ENCODE measurements at places on chromosomes 11 and 22.

DNA sequence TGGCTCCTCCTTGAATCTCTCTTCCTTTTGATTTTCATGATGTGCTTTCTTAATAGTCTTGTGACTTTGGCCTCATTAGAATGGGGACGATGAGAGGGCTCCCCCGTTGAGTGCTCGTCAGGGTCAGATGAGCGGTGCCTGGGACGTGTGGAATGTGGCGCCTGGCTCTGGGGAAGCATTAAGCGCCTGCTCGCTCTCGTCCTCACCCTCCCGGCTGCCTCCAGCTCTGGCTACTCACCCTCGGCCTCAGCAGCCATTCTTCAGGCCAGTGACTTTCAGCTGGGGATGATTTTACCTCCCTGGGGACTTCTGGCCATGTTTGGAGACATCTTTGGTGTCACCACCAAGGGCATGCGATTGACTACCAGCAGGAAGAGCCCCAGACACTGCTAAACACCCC is 69.7 kb downstream of the RPS6KA4 start:
- no peaks in the 10 kb centered on the region for H3K36me3 ChIP-seq
- H3K27me3 ChIP-seq = peaks cover 75% of the 10 kb centered on the region
- no peak for DNase-seq
- H3K4me3 ChIP-seq = no peak overlapping the region
- H3K4me1 ChIP-seq = no peaks in the 10 kb centered on the region

DNA sequence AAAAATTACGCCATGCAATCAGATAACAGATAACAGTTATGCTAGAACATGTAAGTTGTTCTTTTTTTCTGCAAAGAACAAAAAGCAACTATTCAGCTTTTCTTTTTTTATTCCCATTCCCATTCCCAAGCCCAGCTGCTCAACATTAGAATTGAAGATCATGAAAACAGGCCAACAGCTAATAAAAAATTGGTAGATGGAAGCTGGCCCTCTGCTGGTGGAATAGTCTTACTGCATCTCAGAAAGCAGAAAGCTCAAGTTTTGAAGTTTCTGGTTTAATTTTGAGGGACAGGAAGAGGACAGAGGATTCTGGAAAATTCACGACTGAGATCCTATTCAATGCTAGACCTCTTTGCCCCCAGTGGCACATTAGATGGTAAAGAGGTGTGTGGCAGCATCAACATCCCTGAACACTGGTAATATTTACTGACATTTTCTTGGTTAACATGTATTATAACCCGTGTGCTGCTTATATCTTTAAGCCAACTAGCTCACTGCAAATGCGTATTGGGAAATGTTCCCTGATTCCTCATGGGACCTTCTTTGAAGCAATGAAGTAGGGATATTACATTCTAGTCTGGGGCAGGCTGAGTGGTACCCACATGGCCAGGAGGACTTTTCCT is 591.2 kb downstream of the OPCML start:
- H3K4me1 ChIP-seq = no peaks in the 10 kb centered on the region
- no peak overlapping the region for H3K4me3 ChIP-seq

DNA sequence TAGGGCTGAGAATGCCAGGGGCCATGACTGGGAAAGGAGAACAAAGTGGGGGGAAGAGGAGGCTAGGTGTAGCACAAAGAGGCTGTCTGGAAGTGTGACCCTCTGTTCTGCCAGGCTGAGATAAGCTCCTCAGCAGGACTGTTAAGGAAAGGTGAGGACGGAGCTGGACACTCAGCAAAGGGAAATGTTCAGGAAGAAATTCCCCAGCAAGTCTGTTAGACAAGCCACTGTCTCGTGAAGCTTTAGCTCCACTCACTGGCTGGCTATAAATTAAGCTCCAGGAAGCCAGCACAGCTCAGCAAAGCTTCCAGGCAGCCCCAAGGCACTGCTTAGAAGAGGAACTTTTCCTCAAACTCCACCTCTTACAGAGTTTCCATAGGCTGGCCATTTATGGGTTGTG is 181.2 kb upstream of the API5 start:
- no peak overlapping the region for H3K27ac ChIP-seq
- no peaks in the 10 kb centered on the region for H3K4me1 ChIP-seq
- DNase-seq = no peak
- no peak overlapping the region for H3K4me3 ChIP-seq

DNA sequence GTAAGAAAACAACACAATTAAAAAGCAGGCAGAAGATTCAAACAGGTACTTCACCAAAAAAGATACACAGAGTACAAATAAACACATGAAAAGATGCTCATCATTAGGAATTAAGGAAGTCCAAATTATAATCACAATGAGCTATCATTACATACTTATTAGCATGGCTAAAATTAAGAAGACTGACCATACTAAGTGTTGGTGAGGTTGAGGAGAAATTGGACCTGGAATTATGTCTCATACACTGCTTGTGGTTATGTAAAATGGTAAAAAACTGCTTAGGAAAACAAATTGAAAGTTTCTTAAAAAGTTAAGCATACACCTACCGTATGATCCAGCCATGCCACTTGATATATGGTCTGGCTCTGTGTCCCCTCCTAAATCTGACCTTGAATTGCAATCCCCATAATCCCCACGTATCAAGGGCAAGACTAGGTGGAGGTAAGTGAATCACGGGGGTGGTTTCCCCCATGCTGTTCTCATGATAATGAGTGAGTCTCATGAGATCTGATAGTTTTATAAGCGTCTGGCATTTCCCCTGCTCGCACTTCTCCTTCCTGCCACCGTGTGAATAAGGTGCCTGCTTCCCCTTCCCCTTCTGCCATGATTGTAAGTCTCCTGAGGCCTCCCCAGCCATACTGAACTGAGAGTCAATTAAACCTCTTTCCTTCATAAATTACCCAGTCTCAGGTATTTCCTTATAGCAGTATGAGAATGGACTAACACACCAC is 4.8 kb downstream of the SAAL1 start:
- DNase-seq = no peak
- H3K27me3 ChIP-seq = no peaks in the 10 kb centered on the region
- H3K4me3 ChIP-seq = no peak overlapping the region
- no peak overlapping the region for H3K27ac ChIP-seq

DNA sequence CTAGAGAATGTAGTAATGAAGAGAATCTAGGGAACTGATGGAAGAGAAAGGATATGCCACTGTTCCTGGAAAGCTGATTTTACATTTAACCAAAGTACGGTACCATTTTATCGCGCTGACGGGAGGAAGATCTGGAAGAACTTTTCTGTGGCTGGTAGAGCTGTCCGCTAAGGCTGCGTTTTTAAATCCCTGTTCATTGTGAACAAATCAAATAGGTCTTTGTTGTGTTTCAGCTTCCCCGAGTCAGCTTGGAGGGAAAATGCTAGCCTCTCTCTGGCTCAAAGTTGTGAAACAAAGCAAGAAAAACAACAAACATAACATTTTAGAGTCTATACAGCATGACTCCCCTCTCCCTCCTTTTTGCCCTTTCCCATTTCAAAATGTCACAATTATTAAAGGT is 34.4 kb downstream of the FBXO7 start:
- peaks cover 12% of the 10 kb centered on the region for H3K4me1 ChIP-seq
- DNase-seq = no peak
- H3K4me3 ChIP-seq = no peak overlapping the region
- H3K27ac ChIP-seq = no peak overlapping the region
- H3K36me3 ChIP-seq = no peaks in the 10 kb centered on the region

DNA sequence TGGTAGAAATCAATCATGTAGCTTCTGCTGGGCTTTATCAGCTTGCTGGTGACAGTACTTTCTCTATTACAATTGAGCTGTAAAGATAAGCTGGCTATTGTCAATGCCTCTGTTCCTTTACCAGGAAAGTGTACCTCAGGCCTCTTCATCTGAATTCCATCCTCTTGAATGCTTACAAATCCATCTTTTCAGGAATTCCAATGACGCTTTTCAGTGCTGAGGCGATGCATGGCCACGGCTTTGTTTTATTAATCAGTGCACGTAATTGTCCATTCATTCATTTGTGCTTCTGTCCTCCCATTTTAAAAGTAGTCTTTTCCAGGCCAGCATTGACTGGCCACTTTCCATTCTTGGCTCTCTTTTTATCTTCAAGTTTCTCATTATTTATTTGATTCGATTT is 202.0 kb downstream of the PGR start:
- DNase-seq = no peak
- H3K27ac ChIP-seq = no peak overlapping the region
- no peaks in the 10 kb centered on the region for H3K27me3 ChIP-seq
- peaks cover 11% of the 10 kb centered on the region for H3K4me1 ChIP-seq

GRCh38 chr11:1753229-1753928 is 3.0 kb upstream of the IFITM10 start:
- H3K4me3 ChIP-seq = no peak overlapping the region
- no peaks in the 10 kb centered on the region for H3K4me1 ChIP-seq
- no peak for DNase-seq
- H3K27ac ChIP-seq = no peak overlapping the region

DNA sequence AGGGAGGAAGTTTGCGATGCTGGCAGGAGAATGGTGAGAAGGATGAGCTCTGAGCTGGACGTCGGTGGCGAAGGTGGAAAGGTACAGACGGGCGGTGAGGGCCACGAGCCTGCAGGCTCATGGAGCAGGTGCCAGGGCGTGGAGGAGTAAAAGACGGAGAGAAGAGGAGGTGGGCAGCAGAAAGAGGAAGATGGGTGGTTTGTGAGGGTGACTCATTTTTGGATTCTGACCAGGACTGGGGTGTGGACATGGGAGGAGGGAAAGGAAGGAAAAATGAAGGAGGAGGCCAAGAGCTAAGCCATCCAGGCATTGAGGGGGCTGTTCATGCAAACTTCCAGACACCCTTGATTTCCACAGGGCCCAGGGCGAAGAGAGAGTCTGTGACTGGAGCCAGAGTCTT is 3.5 kb downstream of the ZDHHC24 start:
- H3K36me3 ChIP-seq = no peaks in the 10 kb centered on the region
- H3K27ac ChIP-seq = no peak overlapping the region
- DNase-seq = no peak
- no peak overlapping the region for H3K4me3 ChIP-seq
- H3K4me1 ChIP-seq = peaks cover 7% of the 10 kb centered on the region

DNA sequence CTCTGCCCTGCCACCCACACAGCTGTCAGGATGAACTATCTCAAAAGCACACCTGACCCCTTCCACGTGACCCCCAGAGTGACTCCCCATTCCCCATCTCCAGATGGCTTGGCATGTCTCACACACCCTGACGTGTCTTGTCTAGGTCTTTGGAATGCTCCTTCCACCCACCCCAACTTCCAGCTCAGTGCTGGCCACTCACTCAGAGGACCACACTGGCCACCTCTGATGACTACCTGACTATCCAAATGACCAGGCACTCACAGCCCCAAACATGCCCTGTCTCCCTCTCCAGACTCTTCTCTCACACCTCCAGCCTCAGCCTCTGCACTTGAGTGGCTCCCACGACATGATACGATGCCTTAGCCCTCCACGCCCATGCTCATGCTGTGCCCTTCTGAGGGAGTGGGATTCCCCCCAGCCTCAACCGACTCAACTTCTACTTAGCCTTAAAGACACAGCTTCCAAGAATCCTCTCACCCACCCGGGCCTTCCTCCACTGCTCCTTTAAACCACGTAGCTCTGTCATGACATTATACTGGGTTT is 259.4 kb downstream of the BUD13 start:
- DNase-seq = no peak
- no peak overlapping the region for H3K27ac ChIP-seq
- H3K36me3 ChIP-seq = no peaks in the 10 kb centered on the region
- H3K4me1 ChIP-seq = no peaks in the 10 kb centered on the region
- H3K27me3 ChIP-seq = no peaks in the 10 kb centered on the region

GRCh38 chr11:35303596-35304385 is 115.6 kb downstream of the SLC1A2 start:
- no peak overlapping the region for H3K4me3 ChIP-seq
- no peak overlapping the region for H3K27ac ChIP-seq
- H3K4me1 ChIP-seq = no peaks in the 10 kb centered on the region
- no peaks in the 10 kb centered on the region for H3K36me3 ChIP-seq

GRCh38 chr22:25663654-25664053 is 78.3 kb upstream of the MYO18B start:
- no peaks in the 10 kb centered on the region for H3K4me1 ChIP-seq
- no peak overlapping the region for H3K4me3 ChIP-seq
- no peaks in the 10 kb centered on the region for H3K36me3 ChIP-seq
- H3K27me3 ChIP-seq = no peaks in the 10 kb centered on the region
- no peak for DNase-seq

GRCh38 chr11:31419138-31419537 is 49.5 kb downstream of the DNAJC24 start:
- H3K27me3 ChIP-seq = no peaks in the 10 kb centered on the region
- no peak for DNase-seq
- H3K4me3 ChIP-seq = no peak overlapping the region

- no peak overlapping the region for H3K27ac ChIP-seq
- no peak for DNase-seq
- H3K4me3 ChIP-seq = no peak overlapping the region
- H3K4me1 ChIP-seq = no peaks in the 10 kb centered on the region
These were observed 209.6 kb downstream of the BUD13 start for GRCh38 chr11:116563028-116563711.

DNA sequence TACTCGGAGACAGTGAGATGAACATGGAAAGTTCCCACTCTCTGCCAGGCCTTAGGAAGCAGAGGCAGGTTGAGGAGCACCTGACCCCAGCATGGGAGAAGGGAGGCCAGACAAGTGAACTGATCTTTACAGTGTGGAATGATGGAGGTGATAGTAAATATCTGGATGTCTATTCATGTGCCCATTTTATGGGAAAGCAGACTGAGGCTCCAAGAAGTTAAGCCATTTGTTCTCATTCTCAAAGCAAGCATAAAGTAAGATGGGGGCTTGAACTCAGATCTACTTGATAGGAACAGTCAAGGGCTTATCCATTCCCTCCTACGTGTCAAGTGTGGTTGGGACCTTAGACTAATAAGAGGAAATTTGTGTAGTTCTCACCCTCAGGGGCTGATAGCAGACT is 461.5 kb downstream of the MN1 start:
- H3K4me1 ChIP-seq = no peaks in the 10 kb centered on the region
- no peak overlapping the region for H3K4me3 ChIP-seq
- H3K36me3 ChIP-seq = no peaks in the 10 kb centered on the region
- no peak overlapping the region for H3K27ac ChIP-seq
- peaks cover 26% of the 10 kb centered on the region for H3K27me3 ChIP-seq

DNA sequence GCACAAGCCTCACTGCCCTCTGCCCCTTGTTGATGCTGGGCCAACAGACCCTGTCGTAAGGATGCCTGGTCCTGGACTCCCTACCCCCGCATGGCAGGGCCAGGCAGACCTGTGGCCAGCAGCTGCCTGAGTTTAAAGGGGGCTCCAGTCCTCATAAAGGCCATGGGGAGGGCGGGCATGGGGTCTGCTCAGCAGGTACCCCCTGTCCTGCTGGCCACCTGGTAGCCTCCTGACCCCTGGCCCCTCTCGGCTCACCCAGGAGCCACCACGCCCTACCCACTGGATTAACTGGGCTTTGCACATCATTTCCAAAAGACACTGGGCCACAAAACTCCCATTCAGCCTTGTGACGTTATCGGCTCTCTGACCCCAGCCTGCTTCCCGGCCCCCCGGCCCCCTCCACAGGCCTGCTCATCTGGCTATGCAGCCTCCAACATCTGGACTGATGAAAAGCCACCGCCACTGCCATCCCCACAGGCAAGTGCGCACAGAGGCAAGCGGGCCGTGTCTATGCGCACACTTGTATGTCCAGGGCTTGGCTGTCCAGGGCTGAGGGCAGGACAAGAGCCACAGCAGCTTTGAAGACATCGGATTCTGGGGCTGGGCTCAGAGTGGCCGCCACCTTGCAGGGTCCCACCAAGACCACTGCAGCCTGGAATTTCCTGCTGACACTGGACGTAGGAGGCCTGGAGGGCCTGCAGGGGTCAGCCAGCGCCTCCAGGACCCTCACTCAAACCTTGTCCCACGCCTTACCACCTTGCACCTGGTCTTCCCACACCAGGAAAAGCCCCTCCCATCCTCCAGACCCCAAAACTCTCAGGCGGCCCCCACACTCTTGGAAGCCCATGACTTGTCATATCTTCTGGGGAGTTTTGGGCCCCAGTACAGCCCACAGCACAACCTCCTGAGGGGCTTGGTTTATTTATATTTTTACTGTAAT is 48.7 kb downstream of the IGF2 start:
- H3K27me3 ChIP-seq = peaks cover 95% of the 10 kb centered on the region
- no peak for DNase-seq
- H3K4me3 ChIP-seq = no peak overlapping the region
- H3K4me1 ChIP-seq = no peaks in the 10 kb centered on the region

Data from MM.1S (cell line).